GM04503 (cell line): ENCODE measurements at places on chromosomes 11 and 22.

- no peak for DNase-seq
Observed at GRCh38 chr11:88104408-88104807, 70.8 kb downstream of the RAB38 start.

DNA sequence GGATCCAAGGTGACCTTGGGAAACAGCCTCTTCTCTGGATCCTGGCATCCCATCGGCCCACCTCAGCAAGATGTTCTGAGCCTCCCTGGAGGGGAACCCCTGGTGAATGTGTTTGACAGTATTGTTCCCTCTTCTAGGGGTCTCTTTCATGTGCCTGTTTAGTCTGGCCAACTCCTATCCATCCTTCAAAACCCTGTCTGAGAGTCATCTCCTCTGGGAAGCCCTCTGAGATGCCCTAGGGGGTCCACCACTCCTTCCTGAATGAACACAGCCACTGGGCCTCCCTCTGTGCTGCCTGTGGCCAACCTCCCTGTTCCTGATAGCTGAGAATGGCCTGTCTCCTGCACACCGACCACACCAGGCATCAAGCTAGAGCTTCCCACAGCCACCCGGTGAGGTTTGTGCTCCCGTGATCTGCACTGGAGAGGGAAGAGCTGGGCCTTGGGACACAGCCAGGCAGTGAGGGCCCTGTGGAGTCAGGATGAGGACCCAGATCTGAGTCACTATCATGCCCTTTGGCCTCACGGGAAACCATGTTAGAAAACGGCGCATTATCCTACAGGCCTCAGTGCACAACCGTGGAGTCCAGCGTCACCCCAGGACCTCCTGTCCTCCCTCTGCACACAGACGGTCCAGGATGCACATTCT, 8.8 kb downstream of the WNT7B start:
- no peak for DNase-seq

GRCh38 chr11:79686703-79687419, 246.0 kb upstream of the TENM4 start:
- no peak for DNase-seq

- DNase-seq = no peak
Observed at GRCh38 chr22:20552443-20553401, 45.3 kb downstream of the MED15 start.

DNA sequence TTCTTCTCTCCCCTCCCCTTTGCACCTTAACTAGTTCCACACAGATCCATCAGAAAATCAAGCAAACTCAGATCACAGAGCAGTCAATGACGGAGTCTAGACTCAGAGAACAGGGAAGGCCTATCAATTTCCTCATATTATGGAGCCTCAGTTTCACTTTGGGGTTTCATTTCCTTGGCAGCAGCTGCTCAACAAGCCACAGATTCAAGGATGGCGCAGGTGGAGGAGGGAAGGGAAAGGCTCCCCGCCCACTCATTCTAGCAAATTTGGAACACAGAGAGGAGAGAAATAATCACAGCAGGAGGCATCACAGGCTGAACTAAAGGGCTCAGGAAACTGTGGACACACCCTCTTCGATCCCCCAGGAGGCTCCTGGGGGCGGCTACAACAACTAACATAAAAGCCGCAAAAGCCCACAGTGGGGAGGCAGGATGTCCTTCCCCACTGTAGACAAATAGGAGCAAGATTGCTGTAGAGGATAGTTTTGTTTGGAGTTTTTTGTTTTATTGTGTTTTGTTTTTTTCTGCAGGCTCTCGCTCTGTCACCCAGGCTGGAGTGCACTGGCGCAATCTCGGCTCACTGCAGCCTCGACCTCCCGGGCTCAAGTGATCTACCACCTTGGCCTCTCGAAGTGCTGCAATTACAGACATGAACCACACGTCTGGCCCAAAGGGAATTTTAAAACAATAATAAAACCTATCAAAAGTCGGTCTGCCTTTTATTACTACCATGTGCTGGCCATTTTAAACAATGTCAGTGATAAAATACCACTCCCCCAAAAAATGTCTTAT, 3.4 kb downstream of the PLAAT3 start:
- DNase-seq = no peak

GRCh38 chr22:26797910-26798309, 140.5 kb downstream of the MIAT start:
- DNase-seq = no peak

DNA sequence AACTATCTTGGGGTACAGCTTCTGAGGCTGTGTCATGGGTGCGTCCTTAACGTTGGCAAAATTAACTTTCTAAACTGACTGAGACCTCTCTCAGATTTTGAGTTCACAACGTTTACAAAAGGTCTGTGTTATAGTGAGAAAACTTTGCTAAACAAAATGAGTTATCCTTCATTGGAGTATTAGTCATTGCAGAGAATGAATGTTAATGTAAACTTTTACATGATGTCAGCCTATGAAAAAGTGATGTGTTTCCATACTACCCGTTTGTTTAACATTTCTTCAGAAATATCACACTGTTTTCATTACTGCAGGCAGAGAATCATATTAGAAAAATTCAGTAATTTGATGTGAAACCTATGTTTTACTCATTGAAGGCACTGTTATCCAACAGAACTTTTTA, 32.1 kb downstream of the HSD17B12 start:
- no peak for DNase-seq

GRCh38 chr11:10004526-10005113, 289.4 kb downstream of the SBF2 start:
- no peak for DNase-seq

- DNase-seq = no peak
Observed at GRCh38 chr11:17652556-17652955, 66.8 kb upstream of the MYOD1 start.

GRCh38 chr11:74007691-74008372, 1.1 kb downstream of the UCP3 start:
- no peak for DNase-seq

- no peak for DNase-seq
Observed at GRCh38 chr11:109425554-109425953, 3.6 kb downstream of the C11orf87 start.

DNA sequence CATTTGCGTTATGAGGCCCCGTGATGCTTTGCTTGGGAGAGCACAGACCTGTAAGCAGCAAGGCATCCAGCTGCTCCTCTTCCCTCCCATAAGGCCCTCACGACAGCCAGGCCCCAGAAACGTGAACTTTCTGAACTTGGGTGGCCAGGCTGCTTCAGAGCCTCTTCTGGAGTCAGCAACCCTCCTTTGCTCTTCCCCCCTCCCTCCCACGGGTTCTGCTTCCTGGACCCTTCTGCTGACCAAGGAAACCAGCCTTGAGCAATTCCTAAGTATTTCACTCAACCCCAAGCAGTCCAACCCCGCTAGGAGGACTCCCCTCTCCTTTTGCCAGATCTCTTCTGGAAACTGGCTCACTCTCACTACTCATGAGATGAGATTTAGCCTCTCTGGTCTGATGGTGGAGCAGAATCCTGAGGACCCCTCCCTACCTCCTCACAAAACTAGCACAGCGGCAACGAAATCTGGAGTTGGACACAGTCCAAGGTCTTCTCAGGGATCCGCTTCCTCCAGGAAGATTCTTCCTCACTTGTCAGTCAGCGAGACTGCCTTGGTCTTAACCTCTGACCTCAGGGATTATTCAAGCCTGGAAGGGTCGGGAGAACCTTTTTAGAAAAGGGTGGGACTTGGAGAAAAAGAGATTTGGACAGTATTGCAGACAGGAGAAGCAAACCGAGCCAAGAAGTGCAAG, 86.2 kb downstream of the UBASH3B start:
- DNase-seq = no peak

DNA sequence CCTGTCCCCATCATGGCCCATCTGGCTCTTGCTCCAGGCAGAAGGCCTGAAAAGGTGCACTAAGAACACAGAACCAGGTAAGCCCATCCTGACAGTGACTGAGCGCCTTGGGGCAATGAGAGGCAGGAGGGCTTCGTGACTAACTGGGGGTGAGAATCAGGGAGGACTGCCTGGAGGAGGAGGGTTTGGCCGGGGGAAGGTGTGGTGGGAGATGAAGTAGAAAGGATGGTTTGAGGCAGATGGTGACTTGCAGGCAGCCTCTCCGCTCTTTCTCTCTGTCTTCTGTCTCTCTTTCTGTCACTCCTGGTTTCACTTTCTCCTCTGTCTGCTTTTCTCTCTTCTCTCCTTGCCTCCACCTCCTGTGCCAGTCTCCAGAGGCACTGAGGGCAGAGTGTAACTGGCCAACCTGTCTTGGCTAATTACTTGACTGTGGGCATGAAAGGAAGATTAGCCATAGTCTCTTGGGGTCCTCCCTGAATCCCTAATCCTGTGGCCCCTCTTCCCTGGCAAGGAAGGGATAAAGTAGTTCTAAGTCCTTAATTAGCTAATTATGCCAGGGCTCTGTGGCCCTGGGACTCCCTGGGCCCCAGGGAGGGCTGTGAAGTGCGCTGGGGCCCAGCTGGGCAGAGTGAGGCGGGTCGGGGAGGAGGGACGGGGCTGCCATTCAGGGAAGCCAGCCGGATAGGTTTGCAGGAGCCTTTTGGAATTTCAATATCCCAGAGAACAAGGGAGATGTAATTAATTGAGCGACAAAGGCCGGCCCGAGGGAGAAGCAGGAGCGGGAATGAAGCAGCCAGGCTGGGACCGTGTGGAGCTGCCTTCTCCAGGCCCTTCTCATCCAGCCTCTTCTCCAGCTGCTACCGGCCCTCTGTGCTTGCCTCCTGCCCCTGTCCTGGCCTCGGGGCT, 61.1 kb downstream of the CACNA1I start:
- DNase-seq = no peak

DNA sequence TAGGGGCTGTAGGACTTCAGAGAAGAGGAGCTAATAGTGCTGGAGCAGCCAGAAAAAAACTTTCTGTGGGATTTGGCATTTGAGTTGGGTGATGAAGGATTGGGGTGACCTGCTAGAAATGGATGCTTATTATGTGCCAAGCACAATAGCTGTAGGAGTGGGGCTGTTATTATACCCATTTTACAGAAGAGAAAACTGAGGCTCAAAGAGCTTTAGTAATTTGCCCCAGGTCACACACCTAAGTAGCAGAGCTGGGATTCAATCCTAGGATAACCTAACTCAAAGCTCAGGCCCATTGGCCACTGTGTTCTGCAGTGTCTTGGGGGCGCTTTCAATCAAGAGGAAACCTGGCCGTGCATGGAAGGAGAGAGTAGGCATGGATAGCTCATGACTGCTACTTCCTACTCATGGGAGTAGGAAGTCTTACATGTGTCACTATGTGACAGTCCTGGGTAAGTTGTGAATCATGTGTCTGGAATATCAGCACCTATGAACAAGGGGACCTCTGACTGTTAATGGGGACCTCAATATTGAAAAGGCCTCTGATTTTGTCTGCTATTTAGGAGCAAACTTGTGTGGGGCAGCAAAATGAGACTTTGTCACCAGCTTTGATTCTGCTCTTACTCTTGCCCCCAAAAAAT, 6.1 kb upstream of the ELF5 start:
- no peak for DNase-seq

DNA sequence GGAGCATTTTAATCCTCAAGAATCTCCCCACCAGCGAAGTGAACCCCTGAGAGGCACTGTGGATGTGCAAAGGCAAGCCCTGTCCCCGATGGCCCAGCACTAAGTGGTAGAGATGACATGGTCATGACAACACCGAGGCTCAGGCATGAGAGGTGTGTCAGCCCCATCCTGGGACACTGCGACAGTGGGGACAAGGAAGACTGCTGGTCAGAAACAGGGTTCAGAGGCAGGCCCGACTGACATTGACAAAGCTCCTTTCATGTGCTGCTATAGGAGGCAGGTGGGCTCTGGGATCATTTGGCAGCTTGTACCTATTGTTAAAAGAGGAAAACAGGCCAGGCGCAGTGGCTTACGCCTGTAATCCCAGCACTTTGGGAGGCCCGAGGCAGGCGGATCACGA, 54.3 kb upstream of the MYEOV start:
- DNase-seq = no peak

- no peak for DNase-seq
Observed at GRCh38 chr11:125093502-125093901, 17.9 kb downstream of the TMEM218 start.

GRCh38 chr11:116224154-116224888, 548.5 kb downstream of the BUD13 start:
- DNase-seq = no peak

DNA sequence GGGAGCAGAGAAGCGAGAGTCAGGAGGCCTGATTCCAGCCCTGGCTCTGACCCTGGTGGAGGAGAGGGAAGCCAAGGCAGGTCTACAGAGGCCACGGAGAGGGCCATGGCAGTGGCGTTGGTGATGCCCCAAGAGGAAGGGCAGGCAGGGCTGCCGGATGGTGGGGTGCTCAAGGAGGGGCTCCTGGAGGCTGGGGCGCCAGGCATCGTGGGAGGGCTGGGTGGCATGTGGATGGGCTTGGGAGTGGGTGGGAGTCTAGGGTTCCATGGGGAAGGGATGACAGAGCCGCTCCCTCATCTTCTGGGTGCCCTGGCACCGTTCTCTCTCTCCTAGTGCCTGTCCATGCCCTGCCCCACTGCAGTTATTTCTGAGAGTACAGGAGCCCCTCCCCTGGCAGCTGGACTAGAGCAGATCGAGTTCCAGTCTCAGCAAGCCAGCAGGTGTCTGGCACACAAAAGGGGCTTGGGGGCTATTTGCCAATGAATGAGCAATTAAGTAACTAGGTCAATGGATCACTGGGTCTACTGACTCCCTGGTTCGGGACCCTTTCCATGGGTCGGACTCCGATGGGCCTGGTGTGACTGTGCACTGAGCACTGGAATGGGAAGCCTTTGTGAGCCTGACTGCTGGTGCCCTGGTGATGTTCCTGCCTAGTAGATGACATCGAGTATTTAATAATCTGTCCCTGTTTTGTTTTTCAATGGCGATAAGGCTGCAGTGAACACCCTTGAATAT, 570.0 kb downstream of the TBC1D22A start:
- no peak for DNase-seq

DNA sequence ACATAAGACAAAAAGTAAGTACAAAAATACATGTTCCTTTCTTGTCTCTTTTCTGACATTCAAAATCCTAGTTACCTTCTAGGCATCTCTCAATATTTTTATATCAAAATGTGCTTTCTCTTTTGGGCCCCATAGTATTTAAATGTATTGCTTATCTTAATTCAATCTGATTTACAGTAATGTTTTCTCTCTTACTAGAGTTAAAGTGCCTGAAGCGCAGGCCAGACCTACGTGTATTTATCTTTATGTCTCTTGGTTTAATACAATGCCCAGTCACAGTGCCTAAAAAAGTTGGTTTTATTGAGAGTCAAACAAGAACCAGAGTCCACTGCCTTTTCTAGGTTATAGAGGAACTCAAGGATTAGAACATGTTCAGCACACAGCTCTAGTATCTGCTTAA, 64.3 kb downstream of the FANCF start:
- no peak for DNase-seq
